Fibroblast of the aortic adventitia (primary cell): ENCODE measurements at places on chromosomes 11 and 22. TPM values are rescaled to one million over a fixed set of nuclear protein-coding genes. Genes with fewer than 3 reads are reported as not detected.

Gene C22orf42
- total RNA-seq, result not detected in 2 replicates

Gene HIPK3
- 164 and 369 TPM in 2 replicates for total RNA-seq

Gene CDPF1
- total RNA-seq, result 0.74 and 7.7 TPM in 2 replicates

Gene PANX2
- total RNA-seq, result 0.90 TPM in 2 replicates
